ENCODE measurements at places on chromosomes 5 and 9. TPM values are rescaled to one million over a fixed set of nuclear protein-coding genes. Genes with fewer than 3 reads are reported as not detected.

The PRRX2 gene
- not detected for total RNA-seq

The OR5C1 gene
- total RNA-seq = not detected

DNA sequence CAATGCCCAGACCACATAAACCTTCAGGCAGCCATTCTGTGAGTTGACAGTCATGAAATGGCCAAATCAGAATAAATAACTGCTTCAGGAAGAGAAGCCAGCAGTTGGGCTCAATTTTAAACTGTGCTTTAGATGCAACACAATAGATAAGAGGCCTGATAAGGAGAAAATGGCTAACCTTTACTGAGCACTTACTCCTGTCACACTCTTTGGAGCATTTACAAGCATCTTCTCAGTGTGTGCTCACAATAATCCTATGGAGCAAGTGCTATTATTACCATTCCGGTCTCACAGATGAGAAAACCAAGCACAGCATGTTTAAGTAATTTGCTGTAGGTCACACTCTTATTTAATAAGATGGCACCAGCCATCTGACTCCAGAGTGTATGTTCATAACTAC, 11.5 kb upstream of the SH3RF2 start:
- DNase-seq = no peak

DNA sequence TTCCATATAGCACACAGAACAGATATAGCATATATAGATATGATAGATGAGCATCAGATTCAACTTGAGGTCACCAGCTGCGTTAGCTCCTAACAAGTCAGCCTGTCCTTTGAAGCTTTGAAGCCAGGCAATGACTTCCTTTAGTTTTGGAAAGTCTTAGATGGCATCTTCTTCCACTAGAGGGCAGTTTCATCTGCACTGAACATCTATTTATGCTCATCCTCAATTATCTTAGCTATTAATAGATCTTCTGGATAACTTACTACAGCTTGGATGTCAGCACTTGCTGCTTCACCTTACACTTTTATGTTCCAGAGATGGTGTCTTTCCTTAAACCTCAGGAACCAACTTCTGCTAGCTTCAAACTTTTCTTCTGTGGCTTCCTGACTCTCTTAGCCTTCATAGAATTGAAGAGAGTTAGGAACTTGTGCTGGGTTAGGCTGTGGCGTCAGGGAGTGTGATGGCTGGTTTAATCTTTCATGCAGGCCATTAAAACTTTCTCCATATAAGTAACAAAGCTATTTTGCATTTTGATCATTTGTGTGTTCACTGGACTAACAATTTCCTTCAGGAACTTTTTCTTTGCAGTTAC, 1401.4 kb downstream of the EFNA5 start:
- DNase-seq = no peak

DNA sequence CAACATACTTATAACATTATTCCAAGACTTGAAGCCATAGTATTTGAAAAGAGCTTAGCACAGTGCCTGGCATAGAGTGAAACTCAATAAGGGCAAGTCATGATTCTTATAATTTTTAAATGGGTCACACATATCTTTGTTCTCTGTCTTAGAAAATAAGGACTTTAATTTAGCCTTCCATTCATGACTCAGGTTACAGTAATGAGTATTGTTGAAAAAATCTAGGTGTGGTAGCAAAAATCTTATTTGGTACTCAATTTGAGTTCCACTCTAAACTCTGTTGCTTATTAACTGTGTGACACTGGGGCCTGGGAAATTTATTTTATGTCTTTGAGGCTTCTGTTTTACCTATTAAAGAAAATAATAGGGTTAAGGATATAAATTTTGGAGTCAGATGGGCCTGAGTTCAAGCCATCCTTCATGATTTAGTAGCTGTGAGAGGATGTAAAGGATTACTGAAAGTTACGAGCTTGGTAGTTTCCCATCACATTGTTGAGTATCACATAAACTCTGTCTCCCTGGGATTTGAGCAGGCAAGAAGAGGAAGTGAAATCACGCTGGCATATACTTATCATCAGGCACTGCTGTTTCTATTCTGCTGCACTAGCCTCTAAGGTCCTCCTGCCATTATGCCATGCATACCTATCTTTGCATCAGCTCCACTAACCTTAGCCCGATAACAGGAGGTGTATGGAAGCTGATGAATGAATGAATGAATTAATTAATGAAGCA, 1.5 kb downstream of the SPINK9 start:
- no peak for DNase-seq

- no peak for DNase-seq
Observed at GRCh38 chr5:159338118-159338517, 7.8 kb upstream of the IL12B start.

Measured in activated B cell treated with CpG ODN at 0.5 μM for 24 hours (primary cell).